ENCODE measurements at places on chromosomes 11 and 22.
A peak's percentile ranks its signal among the peaks of the same experiment; 100 is the strongest.

- no peak for DNase-seq
Measured at GRCh38 chr11:76041208-76041607, 165.1 kb downstream of the WNT11 start.

DNA sequence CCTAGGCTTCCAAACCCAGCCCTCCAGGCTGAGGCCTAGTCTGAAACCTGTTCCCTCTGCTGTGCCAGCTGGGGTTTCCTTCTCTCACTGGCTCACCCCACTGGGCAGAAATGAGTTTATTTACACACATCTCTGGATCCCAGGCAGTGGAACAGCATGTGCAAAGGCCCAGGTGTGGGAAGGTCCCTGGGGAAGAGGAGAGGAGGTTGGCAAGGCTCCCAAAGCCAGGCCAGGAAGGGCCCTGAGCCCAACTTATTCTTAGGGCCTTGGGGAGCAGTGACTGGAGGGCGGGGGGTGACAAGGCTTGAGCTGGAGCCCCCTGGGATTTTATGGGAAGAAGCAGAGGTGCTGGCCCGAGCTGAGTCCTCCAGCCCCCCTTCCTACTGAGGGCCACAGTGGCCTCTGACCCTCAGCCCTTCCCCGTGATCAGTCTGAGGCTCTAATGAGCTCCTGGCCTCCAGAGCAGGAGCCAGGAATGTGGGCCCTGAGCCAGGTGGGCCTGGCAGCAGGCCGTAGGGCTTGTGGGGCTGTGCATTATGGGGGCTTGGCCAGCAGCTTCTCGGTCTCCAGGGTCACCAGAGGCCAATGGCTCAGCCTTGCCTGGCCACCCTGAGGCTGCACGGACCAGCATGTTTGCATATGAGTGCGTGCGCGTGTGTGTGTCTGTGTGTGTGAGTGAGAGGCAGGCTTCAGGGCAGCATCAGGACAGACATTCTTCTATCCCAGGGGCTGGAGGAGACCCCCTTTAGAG lies 2.9 kb downstream of the MYO7A start:
- no peak for DNase-seq

- no peak for DNase-seq
Measured at GRCh38 chr11:95104856-95105255, 15.2 kb downstream of the ENDOD1 start.

DNA sequence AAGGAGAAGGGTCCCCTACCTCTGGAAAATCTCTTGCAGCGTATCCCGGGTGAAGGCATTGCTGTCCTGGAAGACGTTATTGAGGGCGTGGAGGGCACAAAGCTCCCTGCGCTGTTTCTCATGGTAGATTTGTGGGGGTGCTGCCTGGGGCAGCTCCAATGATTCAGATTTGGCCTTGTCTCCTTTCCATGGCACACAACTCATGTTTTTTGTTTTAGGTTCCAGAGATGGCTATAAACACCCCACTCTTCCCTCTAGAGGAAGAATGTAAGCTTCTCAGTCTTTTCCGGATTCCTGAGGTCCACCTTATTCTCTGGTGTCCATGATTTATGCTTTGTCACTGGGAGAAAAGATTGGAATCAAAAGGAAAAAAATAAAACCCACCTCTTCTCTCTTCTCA lies 959 bp downstream of the JOSD1 start:
- DNase-seq = no peak

DNA sequence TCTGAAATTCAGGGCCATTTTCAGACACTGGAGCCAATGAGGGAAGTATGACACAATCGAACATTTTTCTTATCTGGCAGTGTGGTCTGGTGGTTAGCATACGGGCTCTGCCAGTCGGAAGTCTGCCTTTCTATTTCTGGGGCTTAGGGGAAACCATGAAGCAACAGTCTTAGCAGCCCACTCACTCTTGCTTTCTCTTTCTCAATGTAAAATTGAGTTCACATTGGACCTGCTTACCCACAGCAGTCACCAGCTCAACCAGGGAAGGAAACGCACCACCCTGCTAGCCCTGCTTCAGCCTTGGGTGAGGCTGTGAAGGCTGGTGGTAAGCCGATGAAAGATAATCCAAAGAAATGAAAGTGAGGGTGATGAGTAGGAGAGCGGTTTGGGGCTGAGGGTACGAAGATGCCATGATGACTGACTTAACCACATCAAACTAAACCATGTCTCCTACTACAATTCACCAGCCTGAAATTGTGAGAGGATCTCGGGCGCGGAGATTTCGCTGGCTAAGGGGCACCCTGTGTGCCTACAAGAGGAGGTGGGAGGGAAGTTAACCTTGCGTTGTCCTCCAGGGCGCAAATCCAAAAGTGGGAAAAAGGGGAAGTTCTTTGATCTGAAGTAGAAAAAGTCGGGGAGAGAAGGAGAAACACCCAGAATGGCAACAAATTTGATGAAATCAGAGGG lies 2.0 kb upstream of the LMO2 start:
- peak; percentile 89 for DNase-seq

GRCh38 chr11:665704-666281 lies 28.7 kb downstream of the DRD4 start:
- no peak for DNase-seq

GRCh38 chr11:103871923-103872551 lies 164.4 kb upstream of the DDI1 start:
- no peak for DNase-seq

- DNase-seq = no peak
Measured at GRCh38 chr22:48396785-48397530, 1430.7 kb downstream of the BRD1 start.

- DNase-seq = no peak
Measured at GRCh38 chr11:59418156-59418555, 8.1 kb downstream of the OR5A2 start.

GRCh38 chr22:21033895-21034294 lies 1.5 kb upstream of the SLC7A4 start:
- DNase-seq = peak; percentile 10

- no peak for DNase-seq
Measured at GRCh38 chr11:133708547-133709051, 136.7 kb downstream of the SPATA19 start.

GRCh38 chr11:96254087-96254486 lies 88.9 kb downstream of the MAML2 start:
- peak; percentile 46 for DNase-seq

DNA sequence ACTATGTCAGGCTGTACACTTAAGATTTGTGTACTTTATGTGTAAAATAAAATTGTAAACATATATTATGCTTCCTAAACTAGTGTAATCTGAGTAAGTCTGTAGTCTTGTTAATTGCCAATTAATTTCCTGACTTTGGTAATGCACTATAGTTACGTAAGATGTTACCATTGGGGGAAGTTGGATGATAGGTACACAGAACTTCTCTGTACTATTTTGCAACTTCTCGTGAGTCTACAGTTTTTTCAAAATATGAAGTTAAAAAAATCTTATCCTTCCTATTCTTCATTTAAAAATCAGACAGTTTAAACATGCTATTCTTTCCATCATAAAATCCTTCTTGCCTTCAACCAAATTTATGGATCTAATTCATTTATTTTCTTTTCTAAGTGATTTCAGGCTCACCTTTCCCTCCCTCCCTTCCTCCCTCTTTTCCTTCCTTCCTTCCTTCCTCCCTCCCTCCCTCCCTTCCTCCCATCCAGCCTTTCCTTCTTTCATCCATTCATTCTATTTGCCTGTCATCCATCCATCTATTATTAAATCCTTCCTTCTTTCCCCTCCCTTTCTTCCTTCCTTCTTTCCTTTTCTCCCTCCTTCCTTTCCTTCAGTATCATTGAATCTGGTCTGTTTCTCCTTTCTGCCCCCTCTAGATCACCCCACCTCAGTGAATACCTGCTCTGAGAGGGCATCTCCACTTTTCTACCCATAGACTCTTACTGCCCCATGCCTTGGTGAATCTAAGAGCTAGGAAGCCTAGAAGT lies 22.1 kb upstream of the ASCC2 start:
- no peak for DNase-seq

DNA sequence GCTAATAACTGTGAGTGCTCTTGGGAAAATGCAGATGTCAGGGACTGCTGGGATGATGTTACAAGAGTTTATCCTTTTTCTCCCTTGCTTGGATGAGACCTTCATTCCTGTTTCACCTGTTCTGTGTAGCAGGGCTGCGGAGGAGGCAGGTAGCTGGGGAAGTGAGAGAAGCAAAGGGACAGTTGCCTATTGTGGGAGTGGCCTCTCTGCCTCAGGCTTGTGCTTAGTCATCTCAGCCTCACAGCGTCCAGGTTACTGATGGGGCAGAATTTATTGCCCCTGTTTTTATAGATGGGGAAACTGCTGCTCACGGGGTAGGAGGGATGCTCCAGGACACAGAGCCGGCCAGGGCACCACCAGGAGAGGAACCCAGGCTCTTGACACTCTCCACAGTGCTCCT lies 1.7 kb downstream of the STX3 start:
- DNase-seq = peak; percentile 7

DNA sequence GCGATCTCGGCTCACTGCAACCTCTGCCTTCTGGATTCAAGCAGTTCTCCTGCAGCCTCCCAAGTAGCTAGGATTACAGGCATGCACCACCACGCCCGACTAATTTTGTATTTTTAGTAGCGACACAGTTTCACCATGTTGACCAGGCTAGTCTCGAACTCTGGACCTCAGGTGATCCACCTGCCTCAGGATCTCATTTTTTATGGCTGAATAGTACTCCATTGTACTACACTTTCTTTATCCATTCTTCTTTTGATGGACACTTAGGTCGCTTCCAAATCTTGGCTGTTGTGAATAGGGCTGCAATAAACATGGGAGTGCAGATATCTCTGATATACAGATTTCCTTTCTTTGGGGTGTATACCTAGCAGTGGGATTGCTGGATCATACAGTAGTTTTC lies 20.8 kb downstream of the XRCC6 start:
- no peak for DNase-seq

DNA sequence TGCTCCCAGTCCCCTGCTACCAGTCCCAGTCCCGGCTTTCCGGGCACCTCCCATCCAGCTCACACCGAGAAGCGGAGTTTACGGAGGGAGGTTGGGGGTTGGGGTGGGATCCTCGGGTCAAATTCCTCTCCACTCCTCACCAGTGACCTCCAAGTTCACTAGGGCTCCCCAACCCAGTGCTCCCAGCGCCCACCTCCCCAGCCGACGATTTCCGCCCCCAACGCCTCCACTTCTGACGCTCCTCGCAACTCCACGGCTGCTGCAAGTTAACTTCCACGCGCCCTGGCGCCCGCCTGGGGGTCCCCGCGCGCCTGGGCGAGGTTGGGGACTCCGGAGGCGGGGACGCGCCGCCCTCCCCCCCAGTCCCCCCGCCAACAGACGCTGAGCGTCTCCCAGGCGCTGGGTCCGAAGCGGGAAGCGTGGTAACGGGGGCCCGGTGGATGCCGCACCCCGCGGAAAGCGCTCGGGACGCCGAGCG lies 526 bp downstream of the TPST2 start:
- DNase-seq = peak; percentile 24

DNA sequence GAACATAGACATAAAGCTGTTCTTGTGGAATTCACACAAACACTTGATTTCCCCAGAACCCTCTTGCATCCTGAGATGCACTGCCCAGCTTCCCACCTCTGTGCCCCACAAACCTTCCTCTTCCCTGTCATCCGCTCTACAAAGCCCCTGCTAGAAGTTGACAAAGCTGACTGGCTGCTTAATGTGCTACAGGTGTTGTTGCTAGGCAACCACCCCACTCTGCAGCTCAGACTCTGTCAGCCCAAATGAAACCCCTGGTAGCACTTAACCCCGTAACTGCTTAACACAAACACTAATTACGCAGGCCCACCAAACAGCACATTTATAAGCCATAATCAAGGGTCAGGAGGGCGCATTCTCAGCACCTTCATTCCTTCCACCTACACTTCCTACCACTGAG lies 172.0 kb upstream of the CADM1 start:
- no peak for DNase-seq

Data from activated CD4-positive, alpha-beta T cell treated with anti-CD3 and anti-CD28 coated beads, Interleukin-2, Interleukin-6, amounts not matched to agents 100 ng/mL and 50 ng/mL, durations not matched to agents 16 hours and 8 hours (primary cell).